ENCODE measurements at places on chromosomes 11 and 22.

GRCh38 chr11:73554671-73555320 is 43.1 kb downstream of the FAM168A start:
- no peak for DNase-seq

- no peak for DNase-seq
These were observed 122.6 kb downstream of the CCDC81 start for GRCh38 chr11:86497310-86497709.

- DNase-seq: no peak
These were observed 5.5 kb upstream of the SYT9 start for GRCh38 chr11:7246179-7246578.

GRCh38 chr11:117426297-117426685 is 98.6 kb downstream of the CEP164 start:
- DNase-seq: peak; percentile 90

DNA sequence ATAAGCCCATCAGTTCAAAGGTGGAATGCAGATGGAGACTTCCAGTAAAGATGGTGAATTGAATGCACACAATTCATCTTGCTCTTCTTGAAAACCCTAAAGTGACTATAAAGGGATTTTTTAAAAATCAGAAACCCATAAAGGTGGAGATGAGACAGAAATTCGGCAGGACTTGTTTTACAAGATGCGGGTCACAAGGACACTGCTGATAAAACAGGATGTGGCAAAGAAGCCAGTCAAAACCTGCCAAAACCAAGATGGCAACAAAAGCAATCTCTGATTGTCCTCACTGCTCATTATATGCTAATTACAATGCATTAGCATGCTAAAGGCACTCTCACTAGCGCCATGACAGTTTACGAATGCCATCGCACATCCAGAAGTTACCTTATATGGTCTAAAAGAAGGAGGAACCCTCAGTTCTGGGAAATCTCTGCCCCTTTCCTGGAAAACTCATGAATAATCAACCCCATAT is 137.1 kb downstream of the NECTIN1 start:
- no peak for DNase-seq
